Left renal cortex interstitium (tissue), 4 donors: ENCODE measurements at places on chromosomes 3 and 15.

DNA sequence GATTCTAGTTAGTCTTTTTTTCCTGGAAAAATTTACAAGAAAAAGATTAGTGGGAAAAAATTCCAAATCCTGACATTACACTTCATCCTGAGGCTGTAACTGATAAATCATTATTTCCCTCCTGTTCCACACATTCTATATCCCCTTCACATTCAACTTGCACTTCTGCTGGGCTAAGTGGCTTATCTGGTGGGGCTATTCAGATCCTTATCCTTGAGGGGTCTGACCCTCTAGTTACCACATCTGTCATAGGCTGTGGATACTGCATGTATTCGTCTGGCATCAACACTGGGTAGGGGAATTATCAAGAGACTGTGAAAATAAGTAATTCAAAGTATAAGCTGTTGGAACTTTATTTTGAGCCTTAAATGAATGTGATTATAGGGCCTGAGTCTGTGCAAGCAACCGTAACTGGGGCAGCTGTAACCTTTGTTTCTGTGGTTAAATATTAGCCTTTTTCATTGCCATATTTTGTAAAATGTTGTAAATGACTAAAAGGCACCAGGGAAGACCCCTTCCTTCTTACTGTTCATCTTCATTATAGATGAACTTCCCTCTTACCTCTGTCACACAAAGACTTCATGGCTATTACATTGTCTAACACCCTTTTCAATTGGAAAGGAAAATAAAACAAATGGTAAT lies 28.0 kb upstream of the TEX9 start:
- no peak for DNase-seq

DNA sequence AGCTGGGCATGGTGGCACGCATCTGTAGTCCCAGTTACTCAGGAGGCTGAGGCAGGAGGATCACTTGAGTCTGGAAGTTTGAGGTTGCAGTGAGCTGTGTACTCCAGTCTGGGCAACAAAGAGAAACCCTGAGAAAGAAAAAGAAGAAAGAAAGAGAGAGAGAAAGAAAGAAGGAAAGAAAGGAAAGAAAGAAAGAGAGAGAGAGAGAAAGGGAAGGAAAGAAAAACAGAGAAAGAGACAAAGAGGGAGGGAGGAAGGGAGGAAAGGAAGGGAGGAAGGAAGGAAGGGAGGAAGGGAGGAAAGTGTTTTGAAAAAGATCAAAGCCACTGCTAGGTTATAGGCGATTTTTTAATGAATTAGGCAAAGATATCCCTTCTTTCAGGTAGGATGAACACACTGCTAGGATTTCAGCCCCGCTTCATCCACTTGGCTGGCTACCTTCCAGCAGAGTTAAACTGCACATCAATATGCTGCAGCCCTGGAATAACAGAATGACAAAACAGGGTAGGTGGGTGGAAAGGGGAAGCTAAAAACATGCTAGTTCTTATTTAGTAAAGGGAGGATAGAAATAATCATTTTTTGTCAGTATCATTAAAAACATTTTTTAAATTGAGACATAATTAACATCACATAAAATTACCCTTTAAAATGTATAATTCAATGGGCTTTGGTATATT lies 12.8 kb upstream of the PPARG start:
- DNase-seq: no peak

- no peak for DNase-seq
These were observed 42.9 kb downstream of the ATP13A3 start for GRCh38 chr3:194443901-194444300.

GRCh38 chr3:54853573-54854404 lies 74.1 kb downstream of the LRTM1 start:
- no peak for DNase-seq

DNA sequence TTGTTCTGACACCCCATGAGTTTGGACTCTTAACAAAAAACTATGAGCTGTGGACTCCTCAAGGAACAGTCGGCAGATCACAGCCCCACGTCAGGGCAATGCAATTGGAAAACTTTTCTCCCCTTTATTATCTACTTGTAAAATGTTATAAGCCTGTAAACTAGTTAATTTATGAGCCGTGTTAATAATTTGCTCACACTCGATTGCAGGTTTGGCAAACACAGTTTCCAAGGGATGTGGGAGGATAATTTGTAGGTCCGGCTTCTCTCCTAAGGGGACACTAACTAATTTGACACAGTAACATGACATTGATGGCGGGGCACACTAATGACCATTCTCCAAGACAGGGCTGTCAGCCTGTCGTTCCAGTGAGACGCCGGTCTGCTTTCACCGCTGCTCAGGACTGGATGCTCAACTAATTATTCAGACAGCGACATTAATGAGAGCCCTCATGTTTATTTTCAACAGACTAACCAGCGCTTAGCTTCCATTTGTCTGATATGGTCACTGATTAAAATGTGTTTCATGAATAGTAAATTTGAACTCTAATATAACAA lies 222.1 kb downstream of the FOXP1 start:
- no peak for DNase-seq

DNA sequence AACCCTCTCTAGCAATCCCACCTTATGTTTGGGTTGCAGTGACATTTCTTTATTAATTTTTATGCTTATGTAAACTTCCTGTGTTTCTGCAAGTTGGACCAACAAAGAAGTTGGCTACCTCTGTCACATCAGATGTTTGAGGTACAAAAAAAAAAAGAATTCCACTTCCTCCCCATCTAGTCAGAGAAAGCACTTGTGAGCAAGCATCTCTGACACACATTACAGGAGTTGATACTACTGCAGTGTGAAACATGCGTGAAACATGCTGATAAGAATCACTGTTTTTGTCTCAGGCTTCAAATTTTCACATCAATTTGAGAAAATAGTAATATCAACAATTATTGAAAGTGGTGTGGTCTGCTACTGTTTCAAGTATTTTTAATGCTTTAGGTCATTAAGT lies 1.3 kb downstream of the SCAANT1 start:
- DNase-seq: no peak

DNA sequence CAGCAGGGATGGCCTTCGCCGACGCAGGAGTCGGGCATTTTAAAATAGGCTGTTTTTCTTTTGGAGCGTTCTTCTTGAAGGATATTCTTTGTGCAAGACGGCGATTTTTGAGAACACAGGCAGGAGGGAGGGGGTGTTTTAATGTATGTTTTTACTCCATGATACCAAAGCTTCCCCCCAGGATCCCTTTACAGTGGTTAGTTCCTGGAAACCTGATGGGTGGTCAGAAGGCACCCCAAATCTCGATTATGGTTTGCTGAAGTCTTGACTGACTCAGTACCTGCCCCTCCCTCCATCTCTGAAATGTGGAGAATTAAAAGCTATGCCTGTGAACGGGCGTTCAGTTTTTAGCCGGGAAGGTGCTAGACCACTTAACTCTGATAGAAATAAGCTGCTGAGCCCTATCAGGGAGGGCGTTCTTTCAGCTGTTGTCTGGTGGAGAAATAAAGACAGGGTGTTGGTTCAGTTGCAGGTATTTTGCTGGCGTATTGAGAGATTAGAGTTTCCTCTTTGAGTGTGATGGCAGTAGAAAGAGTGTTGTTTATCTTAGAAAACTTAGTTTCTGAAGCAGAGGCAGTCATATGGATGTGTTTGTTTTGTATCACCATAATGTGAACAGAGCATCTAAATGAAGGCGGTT lies 3.4 kb downstream of the IGF1R start:
- DNase-seq: no peak

GRCh38 chr3:157514371-157514895 lies 11.2 kb upstream of the VEPH1 start:
- no peak for DNase-seq

GRCh38 chr3:46422617-46423016 lies 15.6 kb downstream of the CCRL2 start:
- no peak for DNase-seq

- no peak for DNase-seq
These were observed 186.9 kb downstream of the ARRDC4 start for GRCh38 chr15:98147415-98147814.

DNA sequence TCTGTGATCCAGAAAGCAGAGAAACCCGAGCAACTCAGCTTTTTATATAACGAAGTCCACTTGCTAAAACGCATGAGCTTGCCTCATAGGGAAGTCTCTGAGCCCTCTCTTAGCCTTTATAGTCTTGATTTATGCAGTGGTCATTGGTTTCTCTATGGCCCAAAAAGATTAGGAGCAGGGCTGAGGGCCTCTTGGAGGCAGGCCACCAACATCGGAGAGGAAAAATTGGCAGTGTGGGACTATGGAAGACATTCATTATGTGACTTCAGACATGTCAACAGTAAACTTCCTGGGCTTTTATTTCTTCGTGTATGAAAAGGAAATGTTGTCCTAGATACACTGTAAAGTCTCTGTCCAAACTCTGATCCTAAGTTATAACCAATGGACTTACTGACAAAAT lies 13.5 kb downstream of the RAB8B start:
- peak; percentile 37 for DNase-seq
